GM10248 (cell line): ENCODE measurements at places on chromosomes 3 and 15.
A peak's percentile ranks its signal among the peaks of the same experiment; 100 is the strongest.

DNA sequence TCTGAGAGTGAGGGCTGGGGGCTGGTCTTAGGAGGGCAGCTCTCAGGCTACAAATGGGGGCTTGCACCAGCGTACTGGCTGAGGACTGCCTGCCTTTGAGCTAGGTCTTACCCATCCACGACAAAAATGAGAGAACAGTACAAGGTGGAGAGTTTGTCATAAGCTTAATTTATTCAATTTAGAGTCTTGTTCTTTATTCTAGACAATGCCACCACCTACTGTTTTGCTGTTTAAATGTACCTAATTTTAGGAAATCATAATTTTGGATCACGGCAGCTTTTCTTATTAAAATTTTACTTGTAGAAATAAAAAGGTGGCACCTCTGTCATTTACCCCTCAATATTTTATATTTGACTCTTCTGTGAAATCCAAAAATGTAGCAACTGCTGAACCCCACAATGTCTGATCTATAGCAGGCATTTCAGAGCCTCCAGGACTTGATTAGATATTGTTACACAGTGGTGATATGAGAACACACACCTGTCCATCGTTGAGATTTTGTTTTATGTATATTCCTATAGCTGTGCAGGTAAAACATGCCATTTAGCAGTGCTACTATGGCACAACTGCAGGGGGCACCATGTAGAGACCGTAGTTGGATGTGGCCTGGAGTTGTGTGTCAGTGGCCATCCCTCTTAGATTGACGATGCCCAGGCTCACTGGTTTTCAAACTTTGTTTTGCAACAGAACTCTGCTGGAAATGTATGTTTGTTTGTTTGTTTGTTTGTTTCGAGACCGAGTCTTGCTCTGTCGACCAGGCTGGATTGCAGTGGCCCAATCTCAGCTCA lies 88.6 kb downstream of the SLCO3A1 start:
- DNase-seq, result no peak

DNA sequence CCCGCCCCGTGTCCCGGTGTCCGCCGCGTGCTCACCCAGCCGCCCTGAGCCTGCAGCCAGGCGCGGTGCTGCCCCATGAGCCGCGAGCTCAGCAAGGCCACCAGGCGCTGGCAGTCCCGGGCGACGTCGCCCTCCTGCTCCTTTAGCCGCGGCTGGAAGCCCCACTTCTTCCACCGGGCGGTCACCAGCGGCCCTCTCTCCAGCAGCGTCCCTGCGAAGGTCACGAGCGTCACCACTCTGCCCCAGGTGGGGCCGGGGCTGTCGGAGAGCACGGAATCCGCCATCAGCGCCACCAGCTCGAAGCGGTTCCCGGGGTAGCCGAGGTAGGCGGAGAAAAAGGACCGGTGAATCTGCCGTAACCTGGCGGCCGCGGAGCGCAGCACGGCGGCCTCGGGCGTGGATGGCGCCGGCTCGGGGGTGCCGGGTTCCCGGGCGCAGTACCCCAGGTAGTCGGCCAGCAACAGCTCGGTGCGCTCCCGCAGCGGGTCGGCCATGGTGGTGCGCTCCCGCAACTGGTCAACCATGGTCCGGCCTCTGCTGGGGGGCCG lies 298 bp downstream of the BCL2L10 start:
- DNase-seq, result peak; percentile 65

DNA sequence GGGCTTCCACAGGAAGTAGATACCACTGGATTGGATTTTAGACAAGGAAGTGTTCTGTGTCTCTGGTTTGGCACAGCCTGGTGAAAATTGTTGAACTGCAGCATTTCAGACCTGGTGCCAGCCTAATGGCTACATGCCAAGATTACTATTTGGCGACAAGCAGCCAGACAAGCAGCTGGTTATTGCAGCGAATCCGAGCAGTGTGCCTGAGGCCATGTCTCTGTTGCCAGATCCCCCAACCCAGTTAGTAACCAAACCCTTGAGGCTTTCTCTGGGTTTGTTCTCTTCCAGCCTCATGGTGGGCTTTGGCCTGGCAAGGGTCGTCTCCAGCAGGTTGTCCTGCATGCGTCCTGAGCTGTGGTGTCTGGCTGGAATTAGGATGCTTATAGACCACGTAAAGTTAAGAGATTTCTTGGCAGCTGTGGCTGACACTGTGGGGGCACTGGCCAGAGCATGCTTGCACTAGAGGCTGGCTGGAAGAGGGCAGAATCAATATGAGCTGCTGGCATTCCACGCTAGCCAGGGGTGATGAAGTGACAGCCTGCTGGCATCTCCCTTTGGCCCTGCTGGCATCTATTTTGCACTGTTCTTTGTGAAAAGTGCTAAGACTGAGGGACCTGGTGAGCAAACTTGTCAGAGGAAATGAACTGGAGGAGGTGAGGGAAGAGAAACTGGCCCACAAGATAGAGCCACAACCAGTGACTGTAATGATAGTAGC lies 172.6 kb downstream of the RBMS3 start:
- no peak for DNase-seq

- no peak for DNase-seq
Measured at GRCh38 chr3:177553579-177553978, 356.3 kb upstream of the TBL1XR1 start.

DNA sequence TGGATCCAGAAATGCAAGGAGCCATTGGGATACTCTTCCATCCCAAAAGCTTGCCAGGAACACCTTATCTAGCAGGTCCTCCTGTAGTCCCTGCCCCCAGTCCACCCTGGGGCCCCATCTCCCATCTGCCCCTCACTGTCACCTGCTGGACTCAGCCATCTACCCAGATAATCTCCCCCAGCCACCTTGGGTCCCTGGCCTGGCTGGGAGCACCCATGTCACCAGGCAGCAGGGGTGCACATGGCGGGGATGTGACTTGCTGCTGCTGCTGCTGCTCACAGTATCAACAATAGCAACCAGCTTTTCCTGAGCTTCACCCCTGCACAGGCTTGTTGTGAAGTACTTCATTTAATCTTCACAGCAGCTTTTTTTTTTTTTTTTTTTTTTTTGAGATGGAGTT lies 12.6 kb downstream of the PTH1R start:
- no peak for DNase-seq

DNA sequence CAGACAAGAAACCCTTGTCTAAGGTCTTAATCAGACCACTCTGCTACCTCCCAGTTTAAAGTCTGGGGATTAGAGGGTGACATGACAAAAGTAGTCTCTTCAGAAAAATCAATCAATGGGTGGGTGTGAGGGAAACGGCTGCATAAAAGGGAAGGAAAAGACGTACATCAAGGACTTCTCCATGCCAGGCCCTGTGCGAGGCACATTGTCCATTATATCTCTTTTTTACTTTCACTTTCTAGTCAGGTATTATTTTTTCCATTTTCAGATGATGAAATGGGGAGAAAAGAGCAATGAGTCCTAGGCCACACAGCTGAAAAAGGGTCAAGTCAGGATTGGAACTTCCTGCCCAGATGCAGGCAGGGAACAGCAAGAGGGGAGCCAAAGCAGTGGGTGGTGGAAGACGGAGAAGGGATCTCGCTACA lies 4.6 kb upstream of the CX3CR1 start:
- no peak for DNase-seq

DNA sequence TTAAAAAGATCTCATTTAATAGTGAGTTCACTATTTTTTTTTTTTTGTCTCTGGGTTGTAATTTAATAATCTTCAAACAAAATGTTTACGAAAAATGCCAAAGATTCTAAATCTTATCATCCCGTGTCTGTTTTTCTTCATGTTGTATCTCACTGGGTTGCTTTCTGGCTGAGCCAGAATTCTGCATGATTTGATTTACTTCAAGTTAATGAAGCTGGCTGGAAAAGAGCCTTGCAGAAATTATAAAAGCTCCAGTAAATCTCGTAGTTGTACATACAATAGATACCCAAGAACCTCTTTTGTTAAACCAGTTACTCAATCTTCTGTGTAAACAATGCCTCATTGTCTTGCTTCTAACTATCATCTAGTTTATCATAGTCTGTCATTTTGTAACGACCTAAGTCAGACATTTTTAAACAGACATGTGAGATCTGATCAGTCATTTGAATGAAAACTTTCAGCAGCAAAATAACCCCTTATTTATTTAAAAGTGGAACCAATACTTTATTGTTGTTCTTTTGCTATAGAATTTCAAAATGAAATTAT lies 249.0 kb downstream of the MCTP2 start:
- no peak for DNase-seq

DNA sequence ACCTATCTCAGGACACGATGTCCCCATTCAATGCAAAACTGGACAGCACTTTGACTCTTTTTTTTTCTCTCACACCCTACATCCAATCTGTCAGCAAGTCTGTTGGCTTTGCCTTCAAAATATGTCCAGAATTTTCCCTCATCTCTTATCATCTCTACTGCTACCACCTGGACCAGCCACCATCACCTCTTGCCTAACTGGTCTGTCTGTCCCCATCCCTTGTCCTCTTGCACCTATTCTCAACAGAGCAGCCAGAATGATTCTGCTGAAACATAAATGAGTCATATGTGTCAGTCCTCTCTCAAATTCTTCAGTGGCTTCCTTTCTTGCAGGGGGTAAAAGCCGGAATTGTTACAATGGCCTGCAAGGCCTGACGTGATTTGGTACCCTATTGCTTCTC lies 105.8 kb downstream of the CYP19A1 start:
- DNase-seq, result no peak

DNA sequence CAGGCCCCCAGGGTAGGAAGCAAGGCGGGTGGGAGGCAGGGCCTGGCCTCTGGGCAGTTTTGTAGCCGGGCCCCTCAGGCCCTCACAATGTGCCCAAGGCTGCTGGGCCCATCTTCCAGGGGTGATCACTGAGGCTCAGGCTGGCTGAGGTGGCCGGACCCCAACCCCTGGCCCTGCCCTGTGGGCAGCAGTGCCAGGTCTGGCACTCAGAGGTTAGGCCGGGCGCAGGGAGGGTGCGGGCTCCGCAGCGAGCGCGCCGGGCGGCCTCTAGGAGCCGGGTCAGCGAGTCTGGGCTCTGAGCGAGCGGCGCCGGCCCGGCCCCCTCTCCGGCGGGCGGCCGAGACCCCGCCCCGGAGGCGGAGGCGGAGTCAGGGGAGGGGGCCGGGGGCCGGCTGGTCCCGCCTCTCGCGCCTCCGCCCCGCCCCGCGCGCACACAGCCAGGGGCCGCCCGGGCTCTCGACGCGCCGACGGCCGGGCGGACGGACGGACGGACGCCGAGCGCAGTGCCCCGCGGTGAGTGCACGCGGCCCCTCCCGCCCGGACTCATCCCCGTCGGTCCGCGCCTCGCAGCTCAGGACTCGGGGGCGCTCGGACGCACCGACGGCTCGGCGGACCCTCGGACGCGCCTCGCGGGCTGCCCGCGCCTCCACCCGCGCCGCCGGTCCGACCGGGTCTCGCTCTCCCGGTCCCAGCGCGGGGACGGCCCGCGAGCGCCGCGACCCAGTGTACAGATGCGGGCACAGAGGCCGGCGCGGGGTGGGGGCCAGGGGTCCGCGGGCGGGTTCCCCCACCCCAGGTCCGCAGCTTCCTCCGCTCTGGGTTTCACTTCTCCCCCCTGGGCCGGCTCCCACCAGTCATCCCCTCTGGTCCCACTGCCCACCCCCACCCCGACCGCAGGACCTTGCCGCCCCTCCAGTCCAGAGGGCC lies at the start of gene FBLN2:
Gene FBLN2 (plus strand): TSS at position 430 of the 927 bp plus-strand sequence. CDS start 21,231 bp downstream, outside the sequence.
- DNase-seq, result no peak

- no peak for DNase-seq
Measured at GRCh38 chr3:132638706-132639105, 20.9 kb downstream of the ACAD11 start.

- no peak for DNase-seq
Measured at GRCh38 chr15:65956307-65956706, 87.0 kb downstream of the RAB11A start.
